Right ventricle myocardium superior (tissue), 1 donor: ENCODE measurements at places on chromosomes 3 and 15. TPM values are rescaled to one million over a fixed set of nuclear protein-coding genes. Genes with fewer than 3 reads are reported as not detected.

Gene GUCA1C
- total RNA-seq = 0.32 TPM

DNA sequence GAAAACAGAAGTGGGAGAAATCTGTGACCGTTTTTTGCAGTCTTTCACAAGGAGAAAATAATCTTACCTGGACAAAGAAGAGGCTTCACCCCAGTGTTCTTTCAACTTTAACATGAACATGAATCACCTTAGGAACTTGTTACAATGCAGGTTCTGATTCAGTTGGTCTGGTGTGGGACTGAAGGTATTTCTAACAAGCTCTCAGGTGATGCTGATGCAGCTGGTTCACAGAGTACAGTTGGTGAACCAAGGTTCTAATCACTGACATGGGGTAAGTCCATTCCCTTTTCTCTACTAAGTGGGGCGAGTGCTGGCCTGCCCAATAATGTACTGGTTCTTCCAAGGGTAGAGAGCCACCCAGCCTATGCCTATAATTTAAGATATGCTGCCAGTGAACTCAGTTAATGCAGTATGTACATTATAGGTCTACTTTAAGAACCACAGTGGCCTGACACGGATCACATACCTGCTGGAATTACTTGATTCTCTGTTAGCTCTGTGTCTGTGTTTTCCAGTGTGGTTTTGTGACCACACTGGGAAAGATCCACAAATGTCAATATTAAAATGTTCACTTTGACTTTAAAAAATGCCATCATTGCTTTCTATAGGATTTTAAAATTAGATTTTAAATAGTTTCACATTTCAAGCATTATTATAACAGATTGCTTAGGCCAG lies 304.1 kb downstream of the ZNF621 start:
- DNase-seq = no peak

DNA sequence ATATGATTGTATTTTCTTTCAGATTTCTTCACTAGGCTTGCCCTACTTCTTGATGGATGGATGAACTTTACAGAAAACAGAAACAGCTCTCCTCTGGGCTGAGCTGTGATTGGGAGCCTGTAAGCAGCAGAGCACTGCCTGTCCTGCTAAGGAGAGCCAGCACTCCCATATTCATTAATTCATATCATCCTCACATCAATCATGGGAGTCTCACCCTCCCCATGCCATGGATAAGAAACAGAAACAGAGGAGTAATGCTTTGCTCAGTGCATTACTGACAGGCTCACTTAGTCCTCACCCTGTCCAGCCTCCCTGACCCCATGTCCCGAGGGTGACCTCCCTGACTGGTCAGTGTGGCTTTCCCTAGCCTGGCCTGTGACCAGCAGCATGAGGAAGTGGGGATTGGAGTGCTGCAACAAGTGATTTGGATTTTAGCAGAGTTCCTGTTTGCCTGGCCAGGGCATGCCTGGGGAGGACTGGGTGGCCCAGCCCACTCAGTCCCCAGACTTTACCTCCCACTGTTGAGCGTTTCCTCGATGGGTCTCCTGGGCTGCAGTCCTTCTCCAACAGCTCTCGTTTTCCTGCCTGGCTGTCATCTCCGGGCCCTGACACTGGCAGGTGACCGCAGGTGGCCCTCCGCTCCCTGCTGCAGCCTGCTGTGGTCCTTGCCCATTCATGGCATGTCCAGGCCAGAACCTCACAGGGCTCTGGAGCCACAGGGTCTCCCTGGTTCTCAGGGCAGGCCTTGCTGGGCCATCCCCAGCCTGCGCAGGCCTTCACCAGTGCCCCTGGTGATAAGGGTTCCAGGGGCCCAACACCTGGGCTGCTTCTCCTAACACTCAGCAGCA lies 1.3 kb upstream of the TMIE start:
- DNase-seq = peak; percentile 79

Gene ATRIP
- total RNA-seq = 3.2 TPM

DNA sequence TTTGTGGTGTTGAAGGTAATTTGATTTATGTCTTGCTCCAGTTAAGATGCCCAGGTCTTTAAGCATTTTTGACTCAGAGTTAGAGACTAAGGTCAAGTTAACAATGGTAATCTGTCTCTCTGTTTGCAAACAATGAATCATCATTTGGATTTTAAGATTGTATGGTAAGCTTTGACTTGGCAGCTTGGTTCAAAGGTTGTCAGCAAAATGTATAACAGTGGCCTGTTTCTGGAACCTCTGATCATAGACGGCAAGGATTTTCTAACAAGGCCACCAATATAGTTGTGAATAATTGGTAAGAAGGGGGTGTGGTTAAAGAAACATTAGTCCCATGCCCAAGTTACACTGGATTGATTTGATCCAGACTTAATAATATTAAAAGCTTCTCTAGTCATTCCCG lies 775.2 kb upstream of the GOLIM4 start:
- DNase-seq = no peak

Gene MORC1
- total RNA-seq = not detected

- peak; percentile 46 for DNase-seq
Measured at GRCh38 chr3:9402410-9403228, 5.2 kb downstream of the SETD5 start.

- peak; percentile 69 for DNase-seq
Measured at GRCh38 chr3:186360779-186361178, 1.3 kb downstream of the DGKG start.

Gene SEMA3F
- total RNA-seq = 10.8 TPM

DNA sequence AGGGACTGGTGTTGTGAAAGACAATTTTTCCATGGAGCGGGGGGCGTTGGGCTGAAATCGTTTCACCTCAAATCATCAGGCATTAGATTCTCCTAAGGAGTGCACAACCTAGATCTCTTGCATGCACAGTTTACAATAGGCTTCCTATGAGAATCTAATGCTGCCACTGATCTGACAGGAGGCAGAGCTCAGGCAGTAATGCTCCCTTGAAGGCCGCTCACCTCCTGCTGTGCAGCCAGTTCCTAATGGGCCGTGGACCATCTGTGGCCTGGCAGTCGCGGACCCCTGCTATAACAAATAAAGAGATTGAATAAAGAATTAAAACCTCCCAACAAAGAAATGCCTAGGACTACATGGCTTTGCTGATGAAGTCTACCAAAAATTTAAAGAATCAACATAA lies 25.3 kb upstream of the ANKRD28 start:
- no peak for DNase-seq

GRCh38 chr3:75129101-75129500 lies 514.6 kb upstream of the CNTN3 start:
- no peak for DNase-seq

DNA sequence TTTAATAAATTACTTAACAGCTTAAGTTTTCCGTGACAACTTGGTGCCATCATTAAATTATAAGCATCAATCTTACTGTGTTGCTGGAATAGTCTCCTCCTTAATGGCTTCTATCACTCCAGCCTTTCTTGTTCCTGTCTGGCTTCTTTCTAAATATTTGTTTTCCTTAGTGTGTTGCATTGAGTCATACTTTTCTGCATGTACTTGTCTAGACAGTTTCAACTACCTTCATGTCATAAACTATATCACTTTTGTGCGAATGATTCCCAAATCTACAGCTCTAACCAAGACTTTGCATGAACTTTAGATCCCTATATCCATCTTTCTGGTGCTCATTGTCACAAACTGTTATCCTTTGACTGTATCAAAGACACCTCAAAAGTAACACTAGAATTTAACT lies 78.4 kb downstream of the AKAP13 start:
- no peak for DNase-seq

GRCh38 chr15:85769182-85769900 lies 25.4 kb downstream of the KLHL25 start:
- no peak for DNase-seq

- DNase-seq = no peak
Measured at GRCh38 chr15:81940467-81941451, 105.1 kb downstream of the MEX3B start.

- DNase-seq = no peak
Measured at GRCh38 chr3:106811376-106811775, 565.9 kb upstream of the CCDC54 start.

DNA sequence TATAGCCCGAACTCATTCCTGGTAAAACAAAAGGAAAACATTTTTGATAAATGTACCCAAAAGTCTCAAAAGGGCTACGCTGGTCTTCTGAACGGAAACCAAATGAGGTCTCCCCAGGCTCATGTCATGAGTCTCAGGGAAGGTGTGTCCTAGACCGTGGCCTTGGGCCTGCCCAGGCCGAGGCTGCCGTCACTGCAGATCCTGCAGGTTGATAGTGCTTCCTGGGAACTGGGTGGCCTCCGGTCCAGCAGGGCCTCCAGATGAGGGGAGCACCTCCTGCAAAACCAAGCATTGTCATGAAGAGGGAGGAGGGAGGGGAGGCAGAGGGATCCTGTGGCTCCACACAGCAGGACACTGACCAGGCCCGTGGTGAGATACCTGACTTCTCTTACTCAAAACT lies 37.5 kb downstream of the ZXDC start:
- DNase-seq = no peak

DNA sequence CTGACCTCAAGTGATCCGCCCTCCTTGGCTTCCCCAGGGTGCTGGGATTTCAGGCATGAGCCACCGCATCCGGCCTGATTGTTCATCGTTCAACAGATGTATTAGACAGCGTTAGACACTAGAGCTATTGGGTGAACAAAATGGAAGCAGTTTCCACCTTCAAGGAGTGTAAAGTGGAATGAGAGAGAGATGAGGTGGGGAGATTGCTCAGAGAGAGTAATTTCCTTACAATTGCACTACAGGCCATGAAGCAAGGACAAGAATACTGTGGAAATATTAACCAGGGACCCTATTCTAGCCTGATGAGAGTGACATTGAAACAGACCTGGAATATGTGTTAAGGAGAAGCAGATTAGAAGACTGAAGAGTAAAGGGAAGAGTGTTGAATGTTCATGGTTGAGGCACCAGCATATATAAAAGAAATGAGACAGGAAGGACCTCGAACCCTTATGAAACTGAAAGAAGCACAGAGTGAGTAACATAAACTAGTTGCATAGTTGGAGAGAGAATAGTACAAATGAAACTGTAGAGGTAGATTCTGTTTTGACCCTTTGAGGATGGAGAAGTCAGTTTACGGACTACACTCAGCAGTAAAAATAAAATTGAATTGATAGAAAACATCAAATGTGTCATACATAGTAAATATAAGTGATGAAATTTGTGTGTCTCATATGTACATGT lies 7.2 kb downstream of the RTF1 start:
- no peak for DNase-seq

GRCh38 chr3:128122013-128122412 lies 1.6 kb downstream of the RUVBL1 start:
- DNase-seq = no peak

Gene CFAP91
- 0.75 TPM for total RNA-seq

- DNase-seq = peak; percentile 82
Measured at GRCh38 chr3:197029511-197030167, at the start of gene MELTF. MELTF (minus strand) TSS chr3:197029817; CDS start chr3:197029702, 115 bp downstream.

Gene CFAP100
- not detected for total RNA-seq

DNA sequence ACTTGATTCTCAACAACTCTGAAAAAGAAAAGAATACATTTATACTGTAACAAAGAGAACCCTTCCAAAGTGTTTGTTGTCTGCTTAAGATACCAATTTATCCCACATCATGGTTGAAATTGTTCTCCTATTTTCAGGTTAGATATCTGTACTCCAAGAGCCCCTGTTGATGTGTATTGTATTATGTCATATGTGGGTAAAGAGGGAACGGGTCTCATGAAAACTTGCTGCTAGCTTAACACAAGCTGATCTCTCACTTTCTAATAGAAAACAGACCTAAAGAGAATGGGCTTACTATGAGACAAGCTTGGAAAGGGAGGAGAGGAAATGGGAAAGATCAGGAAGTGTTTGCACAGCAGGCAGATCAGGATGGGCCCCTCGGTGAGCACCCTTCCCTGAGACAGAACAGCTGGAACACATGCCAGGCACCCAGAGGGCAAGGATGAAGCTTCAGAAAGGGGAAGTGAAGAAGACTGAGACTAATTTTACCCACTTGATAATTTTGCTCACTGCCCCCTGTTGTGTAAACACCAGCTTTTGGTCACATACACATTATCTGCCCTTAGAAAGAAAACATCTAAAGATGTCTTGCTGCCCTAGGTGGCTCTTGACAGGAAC lies 747.9 kb upstream of the CCDC54 start:
- DNase-seq = no peak

DNA sequence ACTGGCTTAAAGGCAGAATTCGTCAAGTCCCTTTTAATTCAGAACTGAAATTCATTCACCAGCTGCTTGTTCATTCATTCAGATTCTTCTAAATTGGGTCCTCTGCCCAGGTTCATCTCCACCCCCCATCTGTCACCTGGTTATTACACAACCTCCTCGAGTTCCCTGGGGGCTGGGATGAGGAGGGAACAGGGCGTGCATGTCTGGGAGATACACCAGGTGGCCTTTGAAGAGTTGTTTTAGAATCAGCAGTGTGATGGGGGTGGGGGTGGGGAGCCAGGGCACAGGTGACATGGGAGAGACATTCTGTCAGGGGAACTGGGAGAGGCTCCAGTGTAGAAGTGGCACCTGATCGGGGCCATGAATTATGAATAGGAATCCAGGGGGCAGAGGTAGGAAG lies 8.2 kb downstream of the SNX33 start:
- DNase-seq = no peak

Gene KIF7
- 1.9 TPM for total RNA-seq

GRCh38 chr15:89492111-89492641 lies 4.2 kb downstream of the RHCG start:
- DNase-seq = no peak

Gene SLC25A26
- total RNA-seq = 51.3 TPM

- DNase-seq = no peak
Measured at GRCh38 chr15:93706495-93707292, 524.7 kb upstream of the MCTP2 start.

- DNase-seq = no peak
Measured at GRCh38 chr15:39132070-39132469, 448.8 kb upstream of the THBS1 start.

Gene SPATA12
- not detected for total RNA-seq

Gene CACNA1D
- 0.78 TPM for total RNA-seq

Gene LRRK1
- total RNA-seq = 3.0 TPM

- no peak for DNase-seq
Measured at GRCh38 chr3:5022187-5022965, 43.1 kb downstream of the BHLHE40 start.

GRCh38 chr3:73667889-73668288 lies 43.1 kb upstream of the PDZRN3 start:
- no peak for DNase-seq

DNA sequence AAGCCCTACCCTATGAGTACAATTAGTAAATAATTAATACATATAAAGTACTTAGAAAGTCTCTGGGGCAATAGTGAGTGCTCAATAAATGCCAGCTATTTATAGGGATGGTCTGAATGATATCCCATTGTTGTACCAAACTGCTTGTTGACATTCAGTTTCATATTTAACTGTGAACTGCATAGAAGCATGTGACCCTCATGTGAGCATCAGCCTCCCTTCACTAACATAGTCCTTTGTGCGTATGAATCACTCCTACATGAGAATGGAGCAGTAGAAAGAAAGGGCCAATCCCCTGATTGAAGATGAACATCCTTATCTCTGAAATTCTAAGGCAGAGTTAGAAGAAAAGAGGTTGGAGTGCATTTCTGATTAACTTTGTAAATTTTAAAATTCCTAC lies 68.7 kb upstream of the ATP10A start:
- no peak for DNase-seq

Gene CACNA2D3
- total RNA-seq = 35.5 TPM

Gene IQCF5
- not detected for total RNA-seq

- peak; percentile 55 for DNase-seq
Measured at GRCh38 chr3:29275309-29275708, 5.6 kb upstream of the RBMS3 start.

Gene C3orf49
- not detected for total RNA-seq

Gene ZDHHC23
- 3.0 TPM for total RNA-seq

GRCh38 chr3:152091725-152092124 lies 177.0 kb upstream of the MBNL1 start:
- no peak for DNase-seq
